Calu3 (cell line): ENCODE measurements at places on chromosomes 7 and 10.

DNA sequence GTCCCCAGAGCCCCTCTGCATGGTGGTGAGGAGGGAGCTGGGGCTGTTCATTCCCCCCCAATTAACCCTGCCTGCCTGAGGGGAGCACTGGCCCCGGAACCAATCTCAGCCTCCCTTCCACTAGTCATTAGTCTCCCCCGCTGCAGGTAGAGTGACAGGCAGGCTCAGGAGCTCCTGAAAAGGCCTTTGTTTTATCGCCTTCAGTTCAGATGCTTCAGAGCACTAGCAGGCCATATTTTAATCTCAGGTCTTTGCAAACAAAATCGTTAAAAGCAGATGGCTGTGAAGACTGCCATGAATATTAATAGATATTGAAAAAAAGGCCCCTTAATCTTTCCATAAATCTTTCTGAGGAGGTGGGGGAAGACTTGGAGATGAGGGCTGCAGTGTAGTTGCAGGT is 250.7 kb downstream of the RPS24 start:
- no peak for DNase-seq

- no peak for DNase-seq
These were observed 324.8 kb downstream of the SFMBT2 start for GRCh38 chr10:7085913-7086589.

DNA sequence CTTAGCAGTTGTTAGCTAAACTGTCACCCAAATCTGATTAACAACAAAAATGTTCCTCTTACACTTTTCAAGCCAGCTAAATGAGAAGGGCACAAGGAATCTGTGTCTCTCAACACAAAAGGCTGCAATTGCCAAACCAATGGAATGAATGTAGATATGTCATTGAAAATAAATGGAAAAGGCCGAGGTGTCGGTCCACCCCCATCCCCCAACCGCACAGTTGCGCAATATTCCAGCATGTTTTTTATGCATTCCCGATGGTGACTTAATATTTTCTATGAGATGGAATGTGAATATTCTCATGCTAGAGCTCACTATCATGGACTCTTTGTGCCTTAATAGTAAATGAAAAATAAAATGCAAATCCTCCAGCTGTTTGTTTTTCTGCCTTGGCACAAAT is 181.6 kb upstream of the LRGUK start:
- DNase-seq = no peak

- peak; percentile 4 for DNase-seq
These were observed 415.4 kb downstream of the PLXNA4 start for GRCh38 chr7:132160611-132161532.

- DNase-seq = no peak
These were observed 2.2 kb downstream of the EGFR start for GRCh38 chr7:55021053-55021452.

DNA sequence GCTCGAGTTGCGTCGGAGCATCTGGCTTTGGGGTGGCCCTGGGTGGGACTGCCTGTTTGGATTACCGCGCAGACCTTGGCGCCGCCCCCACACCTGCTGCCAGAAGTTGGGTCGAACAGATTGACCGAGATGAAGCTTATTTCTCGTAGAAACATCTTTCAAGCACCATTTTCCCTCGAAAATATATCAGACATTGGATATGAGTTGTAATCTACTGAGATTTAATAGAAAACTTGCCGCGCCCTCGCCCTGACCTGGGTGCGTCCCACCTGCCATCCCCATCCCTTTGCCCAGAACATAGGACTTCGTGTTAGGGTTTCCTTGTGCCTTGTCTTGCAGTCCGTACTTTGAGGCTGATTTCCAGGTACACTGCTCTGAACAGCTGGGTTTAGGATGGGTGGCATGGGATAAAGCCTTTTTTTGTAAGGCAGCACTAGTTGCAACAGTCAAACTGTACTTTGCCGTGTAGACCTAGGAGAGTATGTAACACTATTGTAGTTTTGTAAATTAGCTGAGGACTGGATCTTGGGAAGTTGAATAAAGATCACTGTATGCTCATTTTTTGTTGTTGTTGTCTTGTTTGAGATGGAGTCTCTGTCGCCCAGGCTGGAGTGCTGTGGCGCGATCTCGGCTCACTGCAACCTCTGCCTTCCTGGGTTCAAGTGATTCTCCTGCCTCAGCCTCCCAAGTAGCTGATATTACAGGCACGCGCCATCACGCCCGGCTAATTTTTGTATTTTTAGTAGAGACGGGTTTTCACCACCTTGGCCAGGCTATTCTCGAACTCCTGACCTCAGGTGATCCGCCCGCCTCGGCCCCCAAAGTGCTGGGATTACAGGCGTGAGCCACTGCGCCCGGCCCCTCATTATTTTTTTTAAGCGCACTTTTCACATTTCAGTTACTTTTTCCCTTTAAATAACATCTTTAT is 978 bp downstream of the OGDH start:
- no peak for DNase-seq

- no peak for DNase-seq
These were observed 151.5 kb upstream of the COL1A2 start for GRCh38 chr7:94243066-94243711.

- DNase-seq = no peak
These were observed 7.5 kb downstream of the SAR1A start for GRCh38 chr10:70162892-70163201.

GRCh38 chr7:1210979-1211608 is 21.6 kb upstream of the UNCX start:
- DNase-seq = no peak

DNA sequence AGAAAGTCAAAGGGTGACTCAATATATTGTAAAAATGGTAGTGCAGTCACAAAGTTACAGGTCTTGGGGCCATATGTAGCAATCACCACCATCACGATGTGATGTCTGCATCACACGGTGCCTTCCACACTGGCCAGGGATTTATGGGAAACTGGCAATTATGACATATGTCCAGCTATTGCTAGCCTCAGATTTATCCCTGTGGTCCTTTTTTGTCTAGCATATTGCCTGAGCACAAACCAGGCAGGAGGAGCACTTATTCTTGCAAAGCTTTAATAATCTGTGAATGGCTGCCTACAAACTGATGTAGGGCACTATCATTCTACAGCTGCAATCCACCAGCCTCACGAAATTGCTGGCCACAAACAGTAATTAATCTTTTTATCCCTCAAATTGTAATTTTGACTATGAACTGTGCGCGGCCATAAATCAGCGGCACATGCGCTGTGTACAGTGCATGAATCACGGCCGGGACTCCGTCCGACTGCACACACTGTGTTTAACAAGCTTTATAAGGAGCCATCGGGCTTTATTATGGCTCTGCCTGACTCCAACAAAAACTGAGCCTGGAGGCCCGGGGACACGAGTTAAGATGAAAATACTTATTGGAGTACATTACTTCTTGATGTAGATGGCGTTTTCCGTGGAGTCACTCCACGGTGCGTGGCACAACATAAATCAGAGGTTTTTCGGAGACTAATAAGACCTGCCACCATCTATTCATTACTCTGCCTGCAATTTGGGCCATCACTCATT is 115.2 kb downstream of the EBF3 start:
- no peak for DNase-seq

GRCh38 chr7:155412416-155413253 is 45.3 kb upstream of the EN2 start:
- DNase-seq = peak; percentile 77

- no peak for DNase-seq
These were observed 950 bp downstream of the EVX1 start for GRCh38 chr7:27243340-27244163.
